ENCODE measurements at places on chromosomes 11 and 22.

DNA sequence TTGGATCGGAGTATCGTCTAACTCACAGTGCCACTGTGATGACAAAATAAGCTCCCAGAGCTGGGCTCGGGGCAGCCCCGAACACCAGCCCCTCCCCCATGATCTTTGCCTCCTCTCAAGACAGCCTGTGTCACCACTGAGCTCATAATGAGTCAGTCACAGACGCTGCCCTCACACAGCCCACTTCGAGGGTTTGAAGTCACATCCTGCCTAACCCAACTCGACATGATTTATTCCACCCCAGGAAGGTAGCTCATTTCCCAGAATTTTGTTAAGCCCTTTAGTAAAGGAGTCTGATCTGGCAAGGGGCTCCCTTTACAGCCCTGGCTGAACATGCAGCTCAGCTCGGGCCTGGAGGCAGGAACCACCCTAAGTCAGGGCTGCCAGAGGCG lies 22.8 kb downstream of the MYH9 start:
- DNase-seq: peak; percentile 96

GRCh38 chr11:122032317-122032716 lies 83.7 kb downstream of the BLID start:
- no peak for DNase-seq

DNA sequence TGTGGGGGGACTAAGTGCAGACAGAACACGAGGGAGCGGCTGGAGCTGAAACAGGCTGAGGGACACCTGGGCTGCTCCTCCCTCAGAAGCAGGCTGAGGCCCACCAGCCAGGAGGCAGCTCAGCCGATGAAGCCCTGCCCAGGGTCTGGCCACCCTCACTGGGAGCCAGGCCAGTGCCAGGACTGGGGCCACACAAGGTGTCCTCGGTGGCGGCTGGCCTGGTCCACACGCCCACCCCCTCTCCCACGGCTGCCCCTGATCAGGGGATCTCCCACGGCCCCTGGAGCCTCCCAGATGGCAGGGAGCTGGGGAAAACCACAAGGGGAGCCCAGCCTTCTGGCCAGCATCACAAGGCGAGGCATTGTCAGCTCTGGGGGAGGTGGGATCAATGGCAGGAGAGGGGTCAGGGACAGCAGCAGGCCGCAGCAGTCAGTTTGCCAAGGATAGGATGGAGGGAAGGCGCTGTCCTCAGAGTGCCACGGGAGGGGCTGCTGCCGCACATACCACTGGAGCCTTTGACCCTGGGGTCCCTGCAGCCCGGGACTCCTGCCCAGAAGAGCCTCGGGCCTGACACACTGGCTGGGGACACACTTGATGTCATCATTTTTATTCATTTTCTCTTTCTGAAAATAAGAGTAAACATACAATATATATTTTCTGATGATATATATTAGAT lies 11.7 kb upstream of the RASL10A start:
- DNase-seq: no peak

GRCh38 chr11:128232588-128232987 lies 354.8 kb downstream of the ETS1 start:
- no peak for DNase-seq

DNA sequence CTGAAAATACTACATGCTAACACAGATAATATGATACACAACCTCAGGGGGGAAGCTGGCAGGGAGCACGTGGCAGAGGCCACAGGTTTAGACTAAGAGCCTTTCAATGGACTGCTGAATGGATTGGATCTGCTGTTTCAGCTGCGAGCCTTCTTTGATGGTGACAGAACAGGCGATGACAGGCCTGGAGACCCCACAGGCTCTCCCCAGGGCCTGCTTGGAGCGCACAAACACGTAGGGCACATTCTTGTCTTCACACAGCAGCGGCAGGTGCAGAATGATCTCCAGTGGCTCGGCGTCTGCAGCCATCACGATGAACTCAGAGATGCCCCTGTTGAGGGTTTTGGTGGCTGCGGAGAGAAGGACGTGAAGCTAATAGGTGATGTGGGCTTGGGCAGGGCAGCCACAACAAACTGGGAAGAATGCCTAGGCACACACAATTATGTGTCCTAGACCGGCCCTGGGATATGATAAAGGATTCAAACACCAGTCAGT lies 13.8 kb downstream of the SNU13 start:
- DNase-seq: no peak

- DNase-seq: peak; percentile 73
Measured at GRCh38 chr22:37166675-37167066, 17.0 kb upstream of the IL2RB start.

DNA sequence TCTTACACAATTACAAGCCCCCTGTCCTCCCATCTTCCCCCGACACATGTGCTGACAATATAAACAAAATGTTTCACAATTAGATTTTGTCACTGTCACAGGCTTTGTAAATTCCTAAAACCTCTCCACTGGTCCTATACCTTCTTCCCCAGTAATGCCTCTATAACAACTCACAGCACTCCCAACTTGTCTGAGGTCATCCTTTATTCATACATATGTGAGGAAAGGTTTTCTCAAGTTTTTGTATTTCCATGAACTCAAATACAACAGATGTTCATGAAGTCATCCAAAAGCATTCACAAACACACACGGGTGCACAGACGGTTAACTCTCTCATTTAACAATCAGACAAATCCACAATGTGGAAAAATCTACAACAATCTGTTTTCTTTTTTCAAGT lies 1.9 kb downstream of the OR52H1 start:
- peak; percentile 45 for DNase-seq

DNA sequence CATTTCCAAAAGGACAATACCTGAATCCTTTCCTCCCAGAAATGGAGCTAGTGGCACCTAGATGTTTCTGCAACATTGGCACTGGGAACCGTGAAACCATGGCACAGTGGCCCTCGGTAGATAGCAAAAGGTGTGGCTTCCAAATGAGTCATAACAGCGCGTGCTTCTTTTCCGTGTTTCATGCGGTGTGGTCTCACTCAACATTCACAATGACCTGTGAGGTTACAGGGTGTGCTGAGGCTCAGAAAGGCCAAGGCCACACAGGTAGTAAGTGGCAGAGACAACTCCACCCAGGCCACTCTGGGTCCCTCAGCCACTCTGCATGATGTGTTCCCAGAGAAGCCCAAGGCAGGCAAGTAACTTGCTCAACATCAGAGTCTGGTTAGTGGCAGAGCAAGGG lies 67.4 kb downstream of the TP53I11 start:
- no peak for DNase-seq

- peak; percentile 93 for DNase-seq
Measured at GRCh38 chr11:95499516-95500135, 268.6 kb upstream of the SESN3 start.

DNA sequence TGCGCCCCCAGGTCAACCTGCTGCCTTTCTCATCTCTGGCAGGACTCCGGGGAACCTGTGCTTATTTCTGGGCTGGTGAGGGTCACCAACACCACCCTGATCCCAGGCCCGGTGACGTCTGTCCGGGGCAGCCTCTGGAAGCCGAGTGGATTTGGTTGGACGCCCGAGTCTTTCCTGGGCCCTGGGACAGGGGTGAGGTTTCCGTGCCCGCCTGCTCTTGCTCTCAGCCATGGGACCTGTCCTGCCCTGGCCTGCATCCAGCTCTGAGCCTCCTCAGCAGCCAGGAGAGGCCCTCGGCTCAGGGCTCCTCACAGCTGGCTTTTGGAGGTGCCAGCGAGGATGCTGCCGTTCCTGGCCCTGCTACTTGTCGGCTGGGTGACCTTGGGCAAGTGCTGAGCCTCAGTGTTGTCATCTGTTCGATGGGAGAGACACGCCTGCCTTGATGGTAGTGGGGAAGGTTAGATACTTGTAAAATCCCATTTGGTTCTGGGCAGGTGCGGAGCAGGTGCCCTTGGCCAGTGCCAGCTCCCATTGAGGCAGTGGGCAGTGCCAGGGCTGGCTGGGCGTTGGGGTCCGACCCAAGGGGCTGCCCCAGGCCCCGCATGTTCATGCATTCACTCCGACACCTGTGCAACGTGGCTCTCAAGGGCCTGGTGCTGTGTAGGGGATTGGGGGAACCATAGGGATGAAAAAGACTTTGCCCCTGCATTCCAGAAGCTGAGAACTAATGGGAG lies 58.9 kb upstream of the THY1 start:
- DNase-seq: no peak

DNA sequence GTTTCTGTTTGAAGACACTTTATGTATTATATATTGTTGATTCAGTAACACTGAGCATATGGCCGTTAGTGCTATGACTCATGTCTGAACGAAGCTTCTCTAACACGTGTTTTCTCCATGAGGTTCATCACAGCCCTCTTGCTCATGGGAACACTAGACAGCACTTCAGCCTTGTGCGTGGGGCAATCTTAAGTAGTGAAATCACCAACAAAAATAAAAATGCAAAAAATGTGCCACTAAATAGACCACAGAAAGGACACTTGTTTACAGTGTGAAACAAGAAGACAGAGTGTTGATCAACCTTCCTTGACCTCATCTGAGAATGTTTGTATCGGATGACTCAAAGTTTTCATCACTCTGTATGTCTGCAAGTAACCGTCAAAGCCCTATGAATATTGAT lies 94.5 kb downstream of the FDX1 start:
- no peak for DNase-seq

GRCh38 chr22:50102946-50103345 lies 13.1 kb downstream of the MOV10L1 start:
- DNase-seq: peak; percentile 9

- DNase-seq: no peak
Measured at GRCh38 chr11:78168539-78169477, 19.6 kb downstream of the KCTD21 start.

DNA sequence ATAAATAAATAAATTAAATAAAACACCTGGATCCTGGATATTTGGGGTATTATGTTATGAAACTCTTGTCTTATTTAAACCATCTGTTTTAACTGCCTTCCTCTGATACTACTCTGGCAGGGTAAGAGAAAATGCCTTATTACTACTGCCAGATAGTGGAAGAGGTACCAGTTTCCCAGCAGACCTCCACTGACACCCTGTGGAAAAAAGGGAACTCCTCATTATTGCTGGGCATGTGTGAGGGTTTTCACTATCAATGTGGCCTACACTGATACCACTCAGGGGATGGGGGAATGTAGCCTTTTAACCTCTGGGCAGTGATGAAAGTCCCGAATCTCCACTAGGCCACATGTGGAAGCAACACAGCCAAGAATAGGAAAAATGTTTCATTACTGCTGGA lies 121.0 kb downstream of the LUZP2 start:
- no peak for DNase-seq

GRCh38 chr11:68357568-68357967 lies 45.2 kb downstream of the LRP5 start:
- DNase-seq: no peak

DNA sequence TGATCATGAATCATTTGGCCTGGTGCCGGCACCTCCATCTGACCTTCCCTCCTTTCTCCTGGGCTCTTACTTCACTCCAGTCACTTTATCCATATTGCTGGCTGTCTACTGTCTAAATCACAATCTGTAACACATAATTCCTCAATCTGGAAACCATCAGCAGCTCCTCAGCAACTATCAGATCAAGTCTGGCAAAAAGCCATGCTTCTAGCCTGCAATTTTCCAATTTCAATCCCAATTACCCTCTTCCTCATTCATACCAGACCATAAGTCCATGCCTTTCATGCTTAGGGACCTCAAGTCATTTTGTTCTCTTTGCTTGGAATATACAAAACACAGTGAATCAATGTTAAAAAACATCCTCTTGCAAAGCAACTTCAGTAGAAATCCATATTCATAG lies 882.8 kb upstream of the ANO3 start:
- no peak for DNase-seq

- DNase-seq: no peak
Measured at GRCh38 chr11:116226731-116227130, 546.1 kb downstream of the BUD13 start.

GRCh38 chr11:44407211-44407996 lies 97.5 kb upstream of the ALX4 start:
- no peak for DNase-seq

DNA sequence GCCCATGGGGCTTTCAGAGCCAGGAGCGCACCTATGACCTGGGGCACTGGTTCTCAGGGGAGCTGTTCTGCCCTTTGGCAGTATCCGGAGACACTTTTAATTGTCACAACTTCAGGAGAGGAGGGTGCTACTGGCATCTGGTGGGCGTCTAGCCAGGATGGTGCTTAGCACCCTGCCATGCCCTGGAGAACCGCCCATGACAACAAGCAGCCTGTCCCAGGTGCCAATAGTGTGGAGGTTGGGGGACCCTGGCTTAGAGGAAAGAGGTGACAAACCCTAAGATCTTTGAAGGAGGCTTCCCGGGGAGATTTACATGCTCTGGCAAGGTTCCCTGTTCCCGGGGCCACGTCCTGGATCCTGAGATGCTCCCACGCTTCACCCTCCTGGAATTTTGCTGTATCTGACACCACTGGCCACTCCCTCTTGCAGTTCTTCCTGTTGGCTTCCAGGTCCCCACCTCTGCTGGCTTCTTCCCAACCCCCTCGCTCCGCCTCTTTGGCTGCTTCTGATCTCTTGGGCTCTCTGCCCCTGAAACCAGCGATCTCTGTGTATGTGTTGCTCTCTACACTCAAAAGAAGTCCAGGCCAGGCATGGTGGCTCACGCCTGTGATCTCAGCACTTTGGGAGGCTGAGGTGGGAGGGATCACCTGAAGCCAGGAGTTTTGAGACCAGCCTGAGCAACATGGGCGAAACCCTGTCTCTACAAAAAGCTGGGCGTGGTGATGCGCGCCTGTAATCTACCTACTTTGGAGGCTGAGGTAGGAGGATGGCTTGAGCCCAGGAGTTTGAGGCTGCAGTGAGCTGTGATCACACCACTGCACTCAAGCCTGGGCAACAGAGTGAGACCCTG lies 31.1 kb downstream of the FADS3 start:
- peak; percentile 25 for DNase-seq

- no peak for DNase-seq
Measured at GRCh38 chr11:59555601-59556114, 44.3 kb downstream of the OR4D9 start.

- no peak for DNase-seq
Measured at GRCh38 chr11:66118847-66119246, 48.8 kb downstream of the PACS1 start.

DNA sequence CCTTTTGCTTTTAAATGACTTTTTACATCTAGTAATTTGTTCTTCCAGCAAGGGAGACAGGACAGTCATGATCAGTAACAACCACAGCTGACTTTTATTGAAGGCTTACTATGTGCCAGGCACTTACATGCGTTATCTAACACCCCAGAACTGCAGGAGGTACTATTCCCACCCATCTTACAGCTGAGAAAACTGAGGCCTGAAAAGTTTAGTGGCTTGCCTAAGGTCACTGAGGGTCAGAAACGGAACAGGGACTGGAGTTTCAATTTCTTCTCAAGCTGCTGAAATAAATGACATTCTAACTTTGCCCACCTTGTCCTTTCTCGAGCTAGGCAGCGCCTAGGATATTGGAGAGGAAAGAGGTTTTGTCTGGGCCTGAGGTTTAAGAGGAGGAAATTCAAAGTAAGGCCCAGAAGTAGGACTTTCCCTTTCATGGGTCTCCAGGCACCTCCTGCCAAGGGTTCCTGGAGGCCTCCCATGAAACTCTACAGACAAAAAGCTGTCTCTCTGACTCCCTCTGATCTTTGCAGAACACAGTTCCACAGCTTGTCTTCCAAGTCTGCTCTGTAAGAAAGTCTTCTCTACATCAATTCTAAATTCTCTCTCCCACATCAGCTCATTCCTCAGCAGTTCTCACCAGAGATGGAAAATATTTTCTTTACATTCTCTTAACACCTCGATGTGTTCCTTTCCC lies 102.2 kb downstream of the NAT10 start:
- no peak for DNase-seq

- DNase-seq: no peak
Measured at GRCh38 chr11:79262221-79262620, 178.6 kb downstream of the TENM4 start.

Data from kidney tubule cell (primary cell).